ENCODE measurements at places on chromosomes 2 and 18.

GRCh38 chr18:22723773-22724172, 209.4 kb upstream of the RBBP8 start:
- no peak for DNase-seq

- DNase-seq = no peak
Measured at GRCh38 chr18:63844254-63844653, 43.3 kb upstream of the SERPINB2 start.

DNA sequence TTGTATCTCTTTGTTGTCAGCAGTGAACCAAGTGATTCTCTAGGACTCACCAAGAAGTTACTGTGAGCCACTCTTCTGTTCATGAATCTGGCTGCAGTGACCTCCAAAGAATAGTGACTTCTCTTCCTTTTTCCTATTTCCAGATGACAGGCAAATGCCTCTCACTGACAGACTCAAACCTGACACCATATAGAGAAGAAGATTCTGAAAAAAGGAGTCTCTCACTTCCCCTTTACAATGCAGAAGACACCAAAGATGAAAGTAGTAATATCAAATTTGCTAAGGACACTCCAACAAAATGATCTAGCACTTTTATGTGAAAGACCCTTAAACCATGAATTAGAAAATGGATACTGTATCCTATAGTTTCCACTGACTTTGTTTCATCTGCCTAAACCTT, 44.4 kb upstream of the SETBP1 start:
- no peak for DNase-seq

DNA sequence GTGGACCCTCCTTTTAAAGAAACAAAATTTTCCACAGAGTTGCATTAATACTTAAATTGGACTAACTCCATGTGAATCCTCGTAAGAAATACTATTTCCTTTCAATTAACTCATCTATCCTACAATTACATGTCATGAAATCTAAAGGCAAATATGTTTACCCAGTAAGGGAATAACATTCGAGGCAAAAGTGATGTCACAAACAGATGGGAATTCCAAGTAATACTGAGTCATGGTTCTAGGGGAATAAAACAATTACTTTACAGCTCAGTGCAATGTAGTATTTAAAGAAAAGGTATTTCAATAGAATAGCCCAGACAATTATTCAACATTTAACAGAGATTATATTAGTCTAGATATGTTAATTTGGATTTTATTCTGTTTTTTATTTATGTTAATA, 205.8 kb downstream of the ZNF385B start:
- no peak for DNase-seq

DNA sequence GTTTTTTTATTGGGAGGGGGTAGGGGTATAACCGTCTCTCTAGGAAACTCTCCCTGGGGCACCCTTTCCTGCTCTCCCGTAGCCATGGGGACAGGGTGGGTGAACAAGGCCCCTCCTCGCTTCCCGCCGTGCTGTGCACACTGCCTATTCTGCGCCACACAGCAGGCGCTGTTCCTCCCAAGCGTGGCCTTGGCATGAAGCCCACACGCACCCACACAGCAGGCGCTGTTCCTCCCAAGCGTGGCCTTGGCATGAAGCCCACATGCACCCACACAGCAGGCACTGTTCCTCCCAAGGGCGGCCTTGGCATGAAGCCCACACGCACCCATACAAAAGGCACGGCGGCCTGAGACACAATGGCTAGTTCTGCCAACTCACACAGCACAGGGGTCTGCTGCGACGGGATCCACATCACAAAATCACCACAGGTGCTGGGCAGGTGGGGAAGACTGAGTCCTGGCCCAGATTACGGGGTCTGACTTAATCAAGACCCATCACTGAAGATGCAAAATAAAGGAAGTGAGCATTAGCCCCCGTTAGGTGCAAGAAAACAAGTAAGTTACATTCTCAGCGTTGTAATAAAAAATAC, 46.6 kb upstream of the TPO start:
- peak; percentile 31 for DNase-seq

DNA sequence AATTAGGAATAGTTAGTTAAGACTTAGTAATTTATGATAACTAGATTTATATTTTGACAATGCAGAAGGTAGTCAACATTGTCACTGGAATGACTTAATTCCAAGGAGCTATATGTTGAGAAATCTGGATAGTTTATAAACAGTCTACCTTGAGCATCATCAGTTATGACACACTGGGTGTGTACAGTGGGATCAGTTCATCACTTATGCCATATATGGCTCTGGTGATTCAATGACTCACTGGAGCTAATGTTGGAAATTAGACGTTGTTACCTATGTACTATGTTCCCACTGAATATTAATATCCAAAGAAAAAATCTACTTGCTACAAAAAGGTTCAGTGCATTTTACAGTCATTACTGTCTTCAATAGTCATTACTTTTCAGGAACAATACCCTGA, 34.0 kb upstream of the ITPRID2 start:
- DNase-seq = no peak

- DNase-seq = no peak
Measured at GRCh38 chr2:190903693-190904450, 23.3 kb downstream of the GLS start.

- DNase-seq = no peak
Measured at GRCh38 chr2:181988154-181988924, 2.7 kb downstream of the PPP1R1C start.

DNA sequence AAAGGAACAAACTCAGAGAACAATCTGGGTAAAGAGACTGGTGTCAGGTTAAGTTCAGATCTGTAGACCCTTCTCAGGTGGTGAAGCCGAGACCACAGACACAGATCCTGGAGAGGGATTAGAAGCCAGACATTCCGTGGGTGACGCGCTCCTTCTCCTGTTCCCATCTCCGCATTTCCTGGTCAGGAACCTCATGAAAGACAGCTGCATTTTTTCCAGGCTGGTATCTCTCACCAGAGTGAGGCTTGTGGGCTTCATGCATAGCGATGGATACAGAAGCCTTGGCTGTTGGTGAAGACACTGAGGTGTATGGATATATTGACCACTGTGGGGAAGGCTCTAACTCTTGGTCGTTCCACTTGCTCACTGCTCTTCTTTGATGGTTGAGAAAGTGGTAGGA, 152.6 kb downstream of the FAM210A start:
- no peak for DNase-seq

Measured in activated CD4-positive, alpha-beta T cell treated with anti-CD3 and anti-CD28 coated beads for 48 hours (primary cell).